ENCODE measurements at places on chromosomes 11 and 22. TPM values are rescaled to one million over a fixed set of nuclear protein-coding genes. Genes with fewer than 3 reads are reported as not detected.

The DAGLA gene
- 5.9 TPM for total RNA-seq

The C11orf52 gene
- total RNA-seq, result not detected

The DNAJB7 gene
- not detected for total RNA-seq

The PSMC3 gene
- 204 TPM for total RNA-seq

The ISX gene
- total RNA-seq, result not detected

The PYGM gene
- total RNA-seq, result 0.30 TPM

The C11orf16 gene
- not detected for total RNA-seq

The TRIM51 gene
- total RNA-seq, result not detected

The SNAP29 gene
- 15.7 TPM for total RNA-seq

The PRDM10 gene
- total RNA-seq, result 2.2 TPM

The FIBIN gene
- total RNA-seq, result not detected

The OR52J3 gene
- not detected for total RNA-seq

The OR8I2 gene
- total RNA-seq, result not detected

The PLEKHA7 gene
- 17.8 TPM for total RNA-seq

The OTOG gene
- not detected for total RNA-seq

The KCNE3 gene
- total RNA-seq, result not detected

The GGT5 gene
- total RNA-seq, result 1.3 TPM

The OR4D9 gene
- not detected for total RNA-seq

The NCAPD3 gene
- 31.0 TPM for total RNA-seq

The COMMD9 gene
- 57.4 TPM for total RNA-seq

The MPEG1 gene
- total RNA-seq, result not detected

The KCNQ1OT1 gene
- total RNA-seq, result 0.05 TPM

The NPTXR gene
- total RNA-seq, result 16.4 TPM

The WNT11 gene
- 0.88 TPM for total RNA-seq

The SPDYC gene
- not detected for total RNA-seq

The KREMEN1 gene
- total RNA-seq, result 2.5 TPM

The FAM111B gene
- total RNA-seq, result 7.6 TPM

The MAJIN gene
- total RNA-seq, result not detected

The TSPAN32 gene
- total RNA-seq, result not detected

The C11orf97 gene
- not detected for total RNA-seq

The ADM2 gene
- 0.51 TPM for total RNA-seq

The SCGB2A2 gene
- total RNA-seq, result not detected

The IGSF9B gene
- 1.3 TPM for total RNA-seq

The SHISA8 gene
- 0.18 TPM for total RNA-seq

The BCR gene
- 14.0 TPM for total RNA-seq

The FLRT1 gene
- total RNA-seq, result not detected

The MIOX gene
- 0.09 TPM for total RNA-seq

The CFAP300 gene
- total RNA-seq, result 6.5 TPM

The CAPN5 gene
- total RNA-seq, result 8.3 TPM

The CASP12 gene
- not detected for total RNA-seq

The CD6 gene
- total RNA-seq, result 0.47 TPM

The PVALB gene
- not detected for total RNA-seq

The CAPN1 gene
- total RNA-seq, result 116 TPM

The MS4A12 gene
- not detected for total RNA-seq

The XKR3 gene
- total RNA-seq, result not detected

The MOGAT2 gene
- 0.05 TPM for total RNA-seq

The FAM111A gene
- total RNA-seq, result 9.9 TPM

The ASCL3 gene
- total RNA-seq, result not detected

The ALX4 gene
- 7.9 TPM for total RNA-seq

The APOA4 gene
- total RNA-seq, result not detected
